ENCODE measurements at places on chromosomes 3 and 15.

DNA sequence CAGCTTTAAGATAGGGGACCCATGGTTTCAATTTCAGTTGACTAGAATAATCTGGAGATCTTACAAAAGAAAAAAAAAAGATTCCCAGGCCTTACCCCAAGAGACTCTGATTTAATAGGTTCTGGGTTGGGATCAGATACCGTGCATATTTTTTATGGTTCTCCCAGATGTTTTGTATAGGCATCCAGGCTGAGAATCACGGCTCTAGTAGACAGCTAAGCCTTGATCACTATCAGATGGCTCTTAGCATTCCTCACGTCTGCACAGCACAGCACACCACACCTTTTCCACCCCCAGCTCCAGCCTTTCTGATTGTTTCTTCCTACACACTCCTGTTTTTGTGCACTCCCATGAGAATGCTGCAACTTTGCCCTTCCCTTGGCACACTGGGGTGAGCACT is 40.8 kb downstream of the TMEM45A start:
- DNase-seq: no peak

GRCh38 chr3:52253314-52254304 is 8.1 kb downstream of the PPM1M start:
- no peak for DNase-seq

DNA sequence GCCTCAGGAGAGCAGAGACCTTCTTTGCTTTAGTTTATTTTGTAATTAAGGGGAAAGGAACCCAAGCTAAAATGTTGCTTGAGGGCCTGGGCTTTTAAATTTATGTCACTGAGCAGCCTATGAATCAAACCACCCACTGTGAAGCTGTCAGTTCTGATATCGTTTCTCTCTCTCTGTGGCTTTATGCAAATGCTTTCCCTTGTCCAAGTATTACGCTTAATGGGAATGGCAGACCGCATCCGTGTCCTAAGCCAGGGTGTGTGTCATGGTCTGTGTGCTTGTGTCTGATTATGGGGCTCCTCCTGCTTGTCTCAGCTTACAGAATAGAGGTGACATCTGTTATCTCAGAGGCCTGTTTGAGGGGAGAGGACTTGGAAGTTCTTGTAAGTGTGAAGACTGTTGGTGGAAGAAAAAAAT is 82.4 kb downstream of the EBLN2 start:
- DNase-seq: no peak

- no peak for DNase-seq
Observed at GRCh38 chr3:185381320-185382058, 18.6 kb downstream of the MAP3K13 start.

GRCh38 chr3:143848704-143849103 is 436 bp upstream of the SLC9A9 start:
- DNase-seq: no peak
